Mammary epithelial cell (primary cell): ENCODE measurements at places on chromosomes 3 and 15. TPM values are rescaled to one million over a fixed set of nuclear protein-coding genes. Genes with fewer than 3 reads are reported as not detected.
A peak's percentile ranks its signal among the peaks of the same experiment; 100 is the strongest.

- no peak for DNase-seq
Measured at GRCh38 chr3:194584320-194584776, 48.9 kb downstream of the TMEM44 start.

- DNase-seq: no peak
Measured at GRCh38 chr3:53202331-53203015, 41.5 kb downstream of the PRKCD start.

- peak; percentile 82 for DNase-seq
Measured at GRCh38 chr3:150146991-150147761, 176.5 kb upstream of the PFN2 start.

GRCh38 chr3:168824107-168824506, 728.4 kb upstream of the GOLIM4 start:
- DNase-seq: no peak

The GOLGA6B gene
- not detected for total RNA-seq

The MYLK gene
- 1,758 TPM for total RNA-seq

The DAZL gene
- total RNA-seq: not detected in 2 replicates

- DNase-seq: peak; percentile 26
Measured at GRCh38 chr3:57152151-57153143, 12.7 kb downstream of the IL17RD start.

DNA sequence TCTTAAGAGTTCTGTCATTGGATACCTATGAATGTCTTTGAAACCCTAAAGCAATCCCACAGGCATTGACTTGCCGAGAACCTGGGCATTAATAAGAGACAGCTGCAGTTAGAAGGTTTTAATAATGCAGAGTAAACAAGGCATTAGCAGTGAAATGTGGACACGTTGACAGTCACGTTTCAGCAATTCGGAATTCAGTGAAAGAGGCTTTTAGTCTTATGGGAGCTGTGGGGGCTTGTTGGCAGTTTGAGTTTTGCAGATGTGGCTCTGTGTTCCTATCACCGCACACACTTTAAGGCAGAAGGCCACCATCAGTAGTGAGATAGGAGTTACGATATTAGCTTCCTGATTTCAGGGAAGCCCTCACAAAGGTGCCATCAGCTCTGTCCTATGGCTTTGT, 145.2 kb upstream of the NUDT16 start:
- DNase-seq: no peak

The RARB gene
- total RNA-seq: 8.2 TPM

DNA sequence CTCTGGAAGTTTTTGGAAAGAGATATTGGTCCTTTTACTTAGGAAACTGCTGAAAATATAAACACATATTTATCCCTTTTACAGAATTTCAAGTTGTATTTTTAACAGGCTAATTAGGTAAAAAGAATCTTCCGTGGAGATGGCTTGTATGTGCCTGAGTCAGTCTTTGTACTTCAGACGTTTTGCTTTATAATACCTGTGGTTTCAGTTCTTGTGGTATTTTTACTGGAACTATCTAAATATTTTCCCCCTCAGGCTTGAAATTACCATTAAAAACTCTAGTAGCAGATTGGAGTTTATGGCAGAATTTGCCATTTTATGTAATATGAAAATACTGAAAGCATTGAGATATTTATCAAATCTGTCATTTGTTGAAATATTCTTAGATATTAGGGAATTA, 151.6 kb upstream of the CGNL1 start:
- DNase-seq: peak; percentile 44

The ADAMTS9 gene
- total RNA-seq: 2.7 TPM

DNA sequence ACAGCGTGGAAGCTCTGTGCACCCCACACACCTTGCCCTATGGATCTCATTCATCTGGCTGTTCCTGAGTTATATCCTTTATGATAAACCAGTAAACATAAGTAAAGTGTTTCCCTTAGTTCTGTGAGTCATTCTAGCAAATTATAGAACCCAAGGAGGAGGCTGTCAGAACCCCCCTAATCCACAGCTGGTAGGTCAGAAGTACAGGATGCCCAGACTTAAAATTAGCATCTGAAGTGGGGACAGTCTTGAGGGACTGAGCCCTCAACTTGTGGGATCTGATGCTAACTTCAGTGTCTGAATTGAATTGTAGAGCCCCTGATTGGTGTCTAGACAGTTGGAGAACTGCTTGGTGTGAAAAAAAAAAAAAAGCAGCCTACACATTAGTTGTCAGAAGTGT, 75.1 kb downstream of the B3GNT5 start:
- DNase-seq: no peak

DNA sequence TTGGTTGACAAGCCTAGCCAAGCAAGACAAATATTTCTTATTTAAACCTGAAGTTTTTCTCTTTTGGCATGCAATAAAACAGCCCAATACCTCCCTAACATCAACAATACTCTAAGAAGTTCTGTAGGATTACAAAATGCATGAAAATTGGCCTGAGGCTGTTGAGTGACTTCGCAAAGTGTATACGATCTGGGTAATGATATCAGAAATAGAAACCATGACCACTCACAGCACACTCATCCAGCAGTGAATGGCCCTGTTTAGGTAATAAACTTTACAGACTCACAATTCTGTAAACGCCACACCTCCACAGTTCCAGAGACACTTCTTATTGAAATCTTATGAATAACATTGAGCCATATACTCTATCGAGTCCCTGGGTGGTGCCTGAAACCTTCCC, 83.0 kb upstream of the NAALADL2 start:
- peak; percentile 19 for DNase-seq

GRCh38 chr3:54743755-54744154, 184.1 kb downstream of the LRTM1 start:
- no peak for DNase-seq

GRCh38 chr3:181488536-181488935, 223.2 kb upstream of the SOX2 start:
- no peak for DNase-seq

- DNase-seq: no peak
Measured at GRCh38 chr15:41285285-41285684, 47.1 kb downstream of the OIP5 start.

The LDHAL6B gene
- not detected in 2 replicates for total RNA-seq

- DNase-seq: no peak
Measured at GRCh38 chr3:60456180-60456579, 795.1 kb downstream of the FHIT start.

DNA sequence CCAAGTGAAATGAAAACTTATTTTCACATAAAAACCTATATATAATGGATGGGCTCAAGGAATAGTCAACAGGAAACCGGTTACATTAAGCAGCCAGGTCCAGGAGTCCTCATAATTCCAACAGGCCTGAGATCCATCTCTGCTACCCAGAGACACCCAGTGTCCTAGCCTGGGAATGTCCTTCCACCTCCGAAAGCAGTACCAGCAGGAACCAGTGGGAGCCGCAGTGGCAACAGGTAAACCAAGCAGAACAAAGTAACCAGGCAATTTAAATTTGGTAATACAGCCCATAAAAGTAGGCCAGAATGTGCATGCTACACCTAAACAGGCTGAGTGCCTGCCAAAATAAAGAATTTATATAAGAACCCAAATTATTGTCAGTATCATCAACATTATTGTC, 195.6 kb downstream of the ZBBX start:
- no peak for DNase-seq

DNA sequence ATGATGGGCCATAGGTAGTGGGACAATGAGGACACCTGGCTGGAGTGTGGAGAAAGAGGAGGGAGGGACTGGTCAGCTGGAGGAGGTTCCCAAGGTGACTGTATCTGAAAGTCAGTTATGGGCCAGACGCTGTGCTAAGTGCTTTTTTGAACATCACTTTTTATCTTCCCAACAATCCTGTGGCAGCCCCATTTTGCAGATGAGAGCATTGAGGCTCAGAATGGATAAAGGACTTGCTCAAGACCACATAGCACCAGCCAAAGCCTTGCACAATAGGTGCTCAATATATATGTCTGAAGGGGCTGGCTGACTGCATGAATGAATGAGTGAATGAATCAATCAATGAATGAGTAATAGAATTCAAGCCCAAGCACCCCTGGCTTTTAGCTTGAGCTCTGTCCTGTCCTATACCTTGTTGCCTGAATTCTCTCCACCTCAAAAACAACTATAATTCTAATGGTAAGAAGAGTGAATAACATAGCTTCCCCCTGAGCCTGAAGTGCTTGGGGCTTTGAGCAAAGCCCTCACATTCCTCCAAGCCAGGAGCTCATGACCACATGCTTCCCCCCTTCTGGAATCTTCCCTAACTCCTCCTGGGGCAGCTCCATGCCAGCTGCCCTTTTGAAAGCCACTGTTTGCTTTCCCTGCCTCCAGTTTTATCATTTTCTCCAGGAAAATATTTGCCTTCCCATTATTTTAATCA, 150.9 kb downstream of the RPLP1 start:
- DNase-seq: no peak

The MORC1 gene
- total RNA-seq: not detected

GRCh38 chr3:172260381-172260780, 187.9 kb downstream of the GHSR start:
- DNase-seq: peak; percentile 56

The ITIH4 gene
- total RNA-seq: 2.0 TPM

DNA sequence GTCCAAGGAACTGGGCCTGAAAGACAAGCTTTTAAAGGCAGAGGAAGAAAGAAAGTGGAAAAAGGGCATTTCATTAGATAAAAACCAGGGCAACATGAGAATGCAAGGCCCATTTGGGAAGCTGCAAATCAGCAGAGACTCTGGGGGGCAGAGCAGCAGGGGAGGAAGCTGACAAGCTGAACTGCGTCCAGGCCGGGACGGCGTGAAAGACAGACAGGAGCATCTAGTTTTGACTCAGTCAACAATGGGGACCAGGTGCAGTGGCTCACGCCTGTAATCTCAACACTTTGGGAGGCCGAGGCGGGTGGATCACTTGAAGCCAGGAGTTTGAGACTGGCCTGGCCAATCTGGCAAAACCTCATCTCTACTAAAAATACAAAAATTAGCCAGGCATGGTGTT, 69.9 kb downstream of the CDC25A start:
- no peak for DNase-seq

- DNase-seq: no peak
Measured at GRCh38 chr3:52791366-52791765, 3.2 kb upstream of the ITIH3 start.

The ZNF639 gene
- 25.3 and 29.2 TPM in 2 replicates for total RNA-seq

DNA sequence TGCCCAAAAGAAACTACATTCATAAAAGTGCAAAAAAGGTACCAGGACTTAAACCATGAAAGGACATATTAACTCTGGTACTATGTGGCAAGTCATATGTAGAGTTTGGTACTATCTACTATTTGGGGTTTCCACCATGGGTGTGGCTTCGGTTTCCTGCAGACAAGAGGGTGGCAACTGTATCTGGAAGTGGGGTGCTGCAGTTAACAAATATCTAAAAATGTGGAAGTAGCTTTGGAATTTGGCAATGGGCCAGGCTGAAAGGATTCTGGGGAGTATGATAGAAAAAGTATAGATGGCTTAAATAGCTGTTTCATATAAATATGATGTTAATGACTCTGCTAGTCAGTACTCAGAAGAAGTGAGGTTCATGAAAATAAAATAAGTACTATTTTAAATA, 44.0 kb downstream of the PLSCR2 start:
- DNase-seq: no peak

The SRGAP3 gene
- total RNA-seq: 27.2 TPM
